Left kidney (tissue), 8 donors: ENCODE measurements at places on chromosomes 3 and 15.

DNA sequence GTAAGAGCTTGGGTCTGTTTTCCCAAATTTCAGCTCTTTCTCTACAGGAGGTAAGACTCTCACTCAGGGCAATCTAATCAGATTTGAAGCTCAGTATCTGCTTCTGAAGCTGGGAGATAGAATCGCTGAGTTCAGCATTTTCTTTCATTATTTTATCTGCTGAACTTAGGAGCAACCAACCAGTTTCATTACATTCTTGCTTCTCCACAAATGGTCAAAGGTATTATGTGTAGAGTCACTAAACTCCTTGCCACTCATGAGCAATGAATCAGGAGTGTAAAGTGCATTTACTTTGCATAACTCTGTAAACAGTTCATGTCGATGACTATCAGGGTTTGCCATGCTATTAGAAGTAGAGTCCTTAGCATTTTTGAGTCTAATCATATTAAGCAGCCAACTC, 249.4 kb downstream of the CHL1 start:
- no peak for DNase-seq

DNA sequence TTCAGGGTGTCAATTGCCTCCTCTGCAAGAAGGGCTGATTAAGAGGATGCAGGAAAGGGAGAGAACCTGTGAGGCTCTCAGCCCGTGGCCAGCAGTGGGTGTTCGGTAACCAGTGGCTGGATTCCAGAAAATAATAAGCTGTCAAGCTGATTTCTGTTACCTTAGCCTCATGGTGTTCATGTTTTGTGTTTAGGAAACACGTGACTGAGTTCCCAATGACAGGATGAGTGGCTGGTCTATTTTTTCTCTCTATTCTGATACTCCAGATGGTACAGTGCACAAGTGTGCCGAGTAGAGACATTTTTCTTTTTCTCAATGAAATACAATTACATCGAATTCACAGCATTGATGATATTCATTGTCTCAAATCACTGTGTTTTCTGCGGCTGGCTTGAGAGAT, 43.6 kb downstream of the EDEM1 start:
- DNase-seq = no peak

- DNase-seq = no peak
These were observed 120.5 kb downstream of the SHQ1 start for GRCh38 chr3:72727726-72728125.

DNA sequence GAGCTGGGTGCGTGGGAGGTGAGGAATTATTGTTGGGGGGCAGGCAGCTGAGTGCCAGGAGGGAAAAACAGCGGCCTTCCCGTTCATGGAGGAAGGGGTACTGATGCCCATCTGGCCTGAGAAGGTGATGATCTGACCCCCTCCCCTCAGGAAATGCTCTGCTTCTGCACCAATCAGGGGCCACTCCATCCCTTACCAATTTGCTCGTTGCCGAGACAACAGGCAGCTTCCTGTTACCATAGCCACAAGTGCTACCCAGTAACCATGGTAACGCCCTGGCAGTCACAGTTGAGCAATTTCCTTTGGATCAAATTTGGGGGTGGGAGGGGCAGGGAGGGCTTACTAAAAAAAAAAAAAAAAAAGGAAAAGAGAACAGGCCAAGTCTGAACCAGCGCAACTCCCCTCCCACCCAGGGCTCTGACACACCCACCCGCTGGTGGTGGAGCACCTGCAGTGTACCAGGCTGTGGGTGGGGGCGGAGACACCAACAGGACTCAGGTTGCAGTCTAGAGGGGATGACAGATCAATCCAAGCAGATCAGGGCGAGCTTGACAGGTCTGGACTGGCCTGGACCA, 13.7 kb downstream of the CELF6 start:
- no peak for DNase-seq

GRCh38 chr15:51444112-51444511, 102.7 kb downstream of the GLDN start:
- DNase-seq = no peak

GRCh38 chr3:129697229-129697969, 90.9 kb upstream of the PLXND1 start:
- no peak for DNase-seq

- no peak for DNase-seq
These were observed 27.7 kb downstream of the PRKCD start for GRCh38 chr3:53188720-53189119.

- no peak for DNase-seq
These were observed 14.0 kb upstream of the NEO1 start for GRCh38 chr15:73038220-73038619.

GRCh38 chr15:96431786-96432185, 101.3 kb downstream of the NR2F2 start:
- no peak for DNase-seq

DNA sequence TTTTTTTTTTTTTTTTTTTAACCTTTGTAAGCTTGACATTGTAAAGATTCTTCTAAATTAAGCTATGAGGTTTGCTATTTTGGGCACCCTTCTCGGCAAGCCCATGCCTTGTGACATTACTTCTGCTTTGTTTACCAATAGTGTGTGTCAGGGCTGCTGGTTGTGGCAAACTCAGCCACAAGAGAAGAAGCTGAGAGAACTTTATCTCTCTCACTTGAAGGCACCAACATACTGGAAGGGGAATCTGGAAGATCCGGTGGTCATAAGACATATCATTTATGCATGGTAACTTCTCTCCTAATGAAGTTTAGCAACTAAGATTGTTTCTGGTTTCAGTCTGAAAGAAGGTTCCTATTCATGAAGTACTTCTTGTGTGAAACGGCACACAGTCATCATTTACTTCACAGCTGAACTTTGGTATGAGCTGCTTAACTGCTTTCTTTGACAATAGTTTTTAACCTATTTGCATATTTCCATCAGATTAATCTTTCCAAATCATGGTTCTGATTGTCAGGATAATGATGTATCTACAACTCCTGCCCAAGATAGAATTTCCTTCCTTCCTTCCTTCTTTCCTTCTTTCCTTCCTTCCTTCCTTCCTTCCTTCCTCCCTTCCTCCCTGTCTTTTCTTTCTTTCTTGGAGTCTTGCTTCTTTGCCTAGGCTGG, 189.3 kb downstream of the NFKBIZ start:
- no peak for DNase-seq

- no peak for DNase-seq
These were observed 239.4 kb upstream of the LRRN1 start for GRCh38 chr3:3559786-3560185.

- no peak for DNase-seq
These were observed 39.6 kb downstream of the SEMA6D start for GRCh38 chr15:47756872-47757271.

- no peak for DNase-seq
These were observed 10.7 kb downstream of the XIRP1 start for GRCh38 chr3:39181408-39182335.

GRCh38 chr3:162764808-162765071, 1268.1 kb downstream of the OTOL1 start:
- DNase-seq = no peak

DNA sequence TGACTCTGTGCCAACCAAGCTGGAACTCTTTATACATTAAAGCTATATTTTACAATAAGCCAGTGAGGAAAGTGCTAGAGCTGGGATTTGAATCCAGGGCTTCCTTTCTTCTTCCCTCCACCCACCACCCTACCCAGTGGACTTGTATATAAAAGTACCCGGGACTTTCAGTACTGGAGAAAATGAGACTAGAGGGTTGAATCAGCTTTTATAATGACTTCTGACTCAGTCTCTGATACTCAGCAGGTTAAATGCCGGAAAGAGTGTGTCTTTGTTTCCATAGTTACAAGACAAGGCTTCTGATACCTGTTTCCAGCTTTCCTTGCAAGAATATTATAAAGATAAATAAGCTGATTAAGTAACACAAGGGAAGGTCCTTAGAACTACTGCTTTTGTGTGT, 80.9 kb downstream of the FRMD4B start:
- no peak for DNase-seq

DNA sequence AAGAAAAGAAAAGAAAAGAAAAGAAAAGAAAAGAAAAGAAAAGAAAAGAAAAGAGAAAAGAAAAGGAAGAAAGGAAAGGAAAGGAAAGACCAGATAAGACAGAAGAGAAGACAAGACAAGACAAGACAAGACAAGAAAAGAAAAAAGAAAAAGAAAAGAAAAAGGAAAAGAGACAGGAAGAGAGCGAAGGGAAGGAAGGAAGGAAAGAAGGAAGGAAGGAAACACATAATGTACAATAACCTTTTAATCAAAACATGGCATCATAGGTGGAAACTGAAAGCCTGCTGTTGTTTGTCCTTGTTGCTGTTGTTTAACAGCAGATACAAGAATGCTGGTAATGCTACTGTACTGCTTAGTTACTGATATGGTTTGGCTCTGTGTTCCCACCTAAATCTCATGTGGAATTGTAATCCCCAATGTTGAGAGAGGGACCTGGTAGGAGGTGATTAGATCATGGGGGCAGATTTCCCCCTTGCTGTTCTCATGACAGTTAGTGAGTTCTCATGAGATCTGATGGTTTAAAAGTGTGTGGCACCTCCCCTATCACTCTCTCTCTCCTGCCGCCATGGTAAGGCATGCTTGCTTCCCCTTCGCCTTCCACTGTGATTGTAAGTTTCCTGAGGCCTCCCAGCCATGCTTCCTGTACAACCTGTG, 67.3 kb downstream of the MCF2L2 start:
- no peak for DNase-seq

DNA sequence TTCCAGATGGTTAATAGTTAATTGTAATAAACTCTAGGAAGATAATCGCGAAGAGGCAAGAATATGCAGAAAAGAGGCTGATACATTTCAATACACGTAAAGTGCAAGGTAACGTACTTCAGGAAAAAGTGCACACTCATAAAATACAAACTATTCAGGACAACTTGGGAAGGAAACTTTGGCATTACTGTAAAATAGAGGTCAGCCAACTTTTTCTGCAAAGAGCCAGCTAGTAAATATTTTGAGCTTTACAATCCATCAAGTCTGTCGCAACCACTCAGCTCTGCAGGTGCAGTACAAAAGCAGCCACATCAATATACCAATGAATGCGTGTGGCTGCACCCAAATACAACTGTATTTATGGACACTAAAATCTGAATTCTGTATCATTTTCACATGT, 51.6 kb upstream of the THUMPD3 start:
- no peak for DNase-seq

GRCh38 chr15:74123131-74123429, 7.3 kb upstream of the ISLR2 start:
- DNase-seq = no peak

- no peak for DNase-seq
These were observed 962.3 kb upstream of the NR2F2 start for GRCh38 chr15:95368191-95368590.

- no peak for DNase-seq
These were observed 2.5 kb upstream of the IRAK2 start for GRCh38 chr3:10162185-10162584.

- DNase-seq = no peak
These were observed 9.2 kb downstream of the BTBD1 start for GRCh38 chr15:83057696-83058376.

GRCh38 chr3:86998569-86998968, 7.6 kb upstream of the VGLL3 start:
- DNase-seq = no peak

DNA sequence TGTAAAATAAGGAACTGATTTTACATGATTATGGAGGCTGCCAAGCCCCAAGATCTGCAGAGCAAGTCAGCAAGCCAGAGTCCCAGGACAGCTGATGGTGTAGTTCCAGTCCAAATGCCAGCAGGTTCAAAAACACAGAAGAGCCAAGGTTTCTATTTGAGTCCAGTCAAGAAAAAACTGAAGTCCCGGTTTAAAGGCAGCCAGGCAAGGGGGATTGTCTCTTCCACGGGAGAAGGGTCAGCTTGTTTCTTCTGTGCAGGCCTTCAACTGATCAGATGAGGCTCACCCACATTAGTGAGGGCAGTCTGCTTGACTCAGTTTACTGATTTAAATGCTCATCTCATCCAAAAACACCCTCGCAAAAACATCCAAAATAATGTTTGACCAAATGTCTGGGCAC, 246.2 kb downstream of the PLCL2 start:
- DNase-seq = no peak

DNA sequence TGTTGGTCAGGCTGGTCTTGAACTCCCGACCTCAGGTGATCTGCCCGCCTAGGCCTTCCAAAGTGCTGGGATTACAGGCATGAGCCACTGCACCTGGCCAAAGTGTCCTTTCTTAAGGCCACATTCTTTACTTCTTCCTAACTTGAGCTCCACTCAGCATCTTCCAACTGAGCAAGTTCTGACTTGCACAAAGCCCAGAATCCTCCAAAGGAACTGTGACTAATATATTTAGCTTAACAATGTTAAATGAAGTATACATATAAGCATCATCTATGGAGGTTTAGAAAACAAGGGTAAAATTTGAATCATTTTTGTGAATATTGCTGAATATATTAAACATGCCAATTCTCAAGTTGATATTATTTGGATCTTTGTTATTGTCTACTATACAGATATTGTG, 93.7 kb downstream of the SHQ1 start:
- DNase-seq = no peak

GRCh38 chr3:191334346-191334893, 4.1 kb upstream of the UTS2B start:
- DNase-seq = no peak

DNA sequence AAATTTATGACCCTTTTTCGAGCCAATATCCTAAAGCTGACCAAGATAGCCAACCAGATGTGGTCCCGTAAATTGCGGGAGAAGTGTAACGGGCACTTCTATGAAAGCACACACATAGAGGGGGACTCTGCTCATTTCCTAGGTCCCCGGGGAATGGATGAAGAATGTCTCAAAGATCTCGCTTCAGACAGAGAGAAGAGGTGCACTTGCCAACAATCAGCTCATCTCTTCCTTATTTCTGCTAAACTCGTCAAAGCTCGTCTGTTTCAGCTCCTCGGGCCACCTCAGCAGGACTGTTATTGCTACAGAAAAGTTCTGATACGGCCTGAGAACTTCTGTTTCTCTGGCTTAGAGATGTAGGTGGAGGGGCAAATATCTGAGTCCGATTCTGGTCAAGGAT, 71.8 kb downstream of the TM2D3 start:
- no peak for DNase-seq

DNA sequence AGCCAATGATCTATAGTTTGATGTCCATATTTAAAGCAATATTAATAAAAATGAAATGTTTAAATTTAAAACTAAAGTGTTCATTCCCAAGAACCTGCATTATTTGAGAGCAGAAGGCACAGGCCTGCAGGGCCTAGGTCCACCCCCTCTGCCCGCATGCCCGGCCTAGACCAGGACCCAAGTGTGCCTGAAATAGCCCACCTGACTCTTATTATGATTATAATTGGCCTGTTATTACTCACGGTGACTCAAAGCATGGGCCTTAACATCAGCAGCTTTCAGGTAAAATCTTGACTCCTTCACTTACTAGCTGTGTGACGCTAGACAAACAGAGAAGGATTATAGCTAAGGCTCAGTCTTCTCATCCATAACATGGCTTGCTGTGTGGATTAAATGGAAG, 128.8 kb downstream of the PLCL2 start:
- DNase-seq = no peak

- no peak for DNase-seq
These were observed 90.0 kb downstream of the MEGF11 start for GRCh38 chr15:66163553-66163952.

GRCh38 chr3:184508938-184509337, 52.6 kb upstream of the EPHB3 start:
- no peak for DNase-seq
